ENCODE measurements at places on chromosomes 7 and 10. TPM values are rescaled to one million over a fixed set of nuclear protein-coding genes. Genes with fewer than 3 reads are reported as not detected.

Gene EPDR1
- total RNA-seq, result 25.1 TPM

Gene ANK3
- 34.8 TPM for total RNA-seq

Gene CXCL12
- total RNA-seq, result 146 TPM

DNA sequence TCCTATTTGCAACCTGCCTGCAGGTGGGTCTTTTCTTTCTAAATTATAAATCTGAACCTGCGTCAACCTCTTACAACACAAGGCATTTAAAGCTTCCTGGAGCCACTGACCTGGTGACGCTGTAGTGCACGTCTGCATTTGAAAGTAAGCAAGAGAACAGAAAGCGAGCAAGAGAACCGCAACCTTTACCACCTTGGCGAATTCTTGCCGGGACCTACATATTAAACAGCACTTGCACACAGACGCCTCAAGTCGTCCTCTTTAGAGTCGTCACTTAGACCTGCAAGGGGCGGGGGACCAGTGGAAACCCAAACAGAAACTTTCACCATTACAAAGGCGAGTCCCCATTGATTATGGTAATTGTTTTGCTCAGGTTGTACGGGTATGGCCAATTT is 9.5 kb downstream of the GLI3 start:
- DNase-seq, result no peak

DNA sequence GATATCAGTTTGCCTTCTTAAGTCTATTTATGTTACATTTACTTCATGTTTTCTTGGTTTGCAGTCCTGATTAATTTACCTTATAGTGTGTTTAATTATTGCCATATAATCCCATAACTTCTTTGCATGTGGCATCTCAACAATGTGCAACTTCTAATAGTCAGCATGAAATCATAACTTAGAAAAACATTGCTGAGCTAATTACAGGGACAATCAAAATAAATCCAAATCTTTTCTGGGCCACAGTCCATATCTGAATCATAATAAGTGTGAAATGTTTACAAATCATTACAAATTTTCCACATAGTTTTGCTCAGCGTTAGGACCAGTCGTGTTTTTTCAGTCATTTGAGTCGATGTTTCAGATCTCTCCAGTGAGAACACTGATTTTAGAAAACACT is 29.1 kb upstream of the CABCOCO1 start:
- no peak for DNase-seq

DNA sequence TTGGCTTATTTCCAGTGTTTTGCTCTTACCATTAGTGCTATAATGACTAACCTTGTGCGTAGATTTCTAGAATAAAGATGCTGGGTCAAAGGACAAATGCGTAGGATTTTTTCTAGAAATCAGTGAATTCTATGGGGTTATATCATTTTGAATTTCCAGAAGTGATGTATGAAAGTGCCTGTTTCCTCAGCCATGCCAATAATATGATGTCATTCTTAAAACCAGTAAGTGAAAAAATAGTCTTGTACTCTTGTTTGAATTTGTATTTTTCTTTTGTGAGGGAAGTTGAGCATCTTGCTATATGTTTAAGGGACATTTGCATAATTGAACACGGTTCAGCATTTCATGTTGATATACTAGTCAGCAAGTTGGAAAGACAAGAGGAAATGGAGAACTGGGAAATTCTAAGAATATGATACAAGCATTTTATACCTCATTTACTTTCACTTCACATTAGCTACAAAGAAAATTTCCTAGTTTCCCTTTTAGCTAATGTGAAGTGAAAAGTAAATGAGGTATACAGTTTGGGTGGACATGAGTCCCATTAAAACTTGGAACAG is 3.8 kb upstream of the DNAH11 start:
- no peak for DNase-seq

Gene MACROH2A2
- 35.0 TPM for total RNA-seq

Gene C10orf67
- total RNA-seq, result not detected

DNA sequence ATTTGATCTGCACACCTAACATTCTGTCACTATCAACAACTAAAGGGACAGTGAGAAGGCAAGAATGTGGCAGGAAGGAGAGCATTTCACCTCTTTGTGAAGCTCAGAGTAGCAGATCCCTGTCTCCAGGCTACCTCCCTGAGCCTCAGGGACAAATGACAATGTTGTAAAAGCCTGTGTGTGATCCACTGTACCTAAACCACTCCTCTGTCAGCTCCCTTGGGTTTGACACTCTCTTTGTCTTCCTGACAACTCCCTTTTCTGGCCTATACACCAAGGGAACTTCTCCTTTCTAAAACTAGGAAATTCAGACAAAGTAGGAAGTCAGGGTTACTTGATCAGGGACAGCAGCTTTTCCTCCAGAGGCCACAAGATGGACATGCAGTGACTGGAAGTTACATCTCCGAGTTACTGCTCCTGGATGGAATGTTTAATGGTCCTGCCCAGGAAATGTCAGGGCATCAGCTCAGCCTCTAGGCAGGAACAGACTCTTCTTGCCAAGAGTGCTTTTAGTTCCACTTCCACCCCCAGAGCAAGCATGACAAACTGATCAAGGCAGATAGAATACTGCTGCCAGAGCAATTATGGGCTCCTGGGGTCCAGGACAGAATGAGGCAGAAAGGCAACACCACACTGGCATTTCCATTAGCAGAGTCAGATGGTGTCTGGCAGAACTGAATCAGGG is 1014.5 kb upstream of the LRRTM3 start:
- no peak for DNase-seq

All from uterus (tissue), 4 donors.